ENCODE measurements at places on chromosomes 4 and X.
A peak's percentile ranks its signal among the peaks of the same experiment; 100 is the strongest.

GRCh38 chr4:107989537-107990386 lies at the start of gene HADH:
Gene HADH (plus strand): TSS chr4:107989889. CDS start chr4:107989933, 44 bp downstream.
- DNase-seq: peak; percentile 82

DNA sequence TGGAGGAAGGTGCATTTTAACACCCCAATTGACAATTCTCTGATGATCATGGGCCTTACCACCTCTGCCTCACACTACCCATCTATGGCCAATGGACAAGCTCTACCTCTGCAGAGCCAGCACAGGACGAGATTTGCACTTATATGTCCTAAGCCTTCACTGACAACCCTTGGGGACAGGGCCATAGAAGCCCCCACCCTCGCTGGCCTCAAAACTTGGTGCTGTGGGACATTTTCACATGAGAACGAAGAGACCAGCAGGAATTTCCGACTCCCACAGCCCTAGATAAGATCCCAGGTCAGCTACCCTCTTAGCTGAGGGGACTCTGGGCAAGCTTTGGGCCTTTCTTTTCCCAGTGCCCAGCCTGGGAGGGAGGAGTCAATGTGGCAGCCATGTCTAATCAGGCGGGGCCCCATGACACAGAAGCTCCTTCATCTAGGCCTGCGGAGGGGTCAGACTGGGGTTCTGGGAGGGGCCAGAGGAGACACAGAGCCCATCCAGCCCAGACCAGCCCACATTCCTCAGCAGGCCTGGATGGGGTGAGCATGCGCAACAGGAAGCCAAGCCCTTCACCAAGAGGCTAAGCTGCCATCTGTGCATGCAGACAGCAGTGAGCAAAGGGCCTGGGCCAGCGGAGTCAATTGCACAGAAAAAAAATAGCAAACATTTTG lies 12.1 kb downstream of the PJA1 start:
- DNase-seq: peak; percentile 25

GRCh38 chr4:55807556-55807955 lies 12.0 kb upstream of the EXOC1L start:
- DNase-seq: no peak

DNA sequence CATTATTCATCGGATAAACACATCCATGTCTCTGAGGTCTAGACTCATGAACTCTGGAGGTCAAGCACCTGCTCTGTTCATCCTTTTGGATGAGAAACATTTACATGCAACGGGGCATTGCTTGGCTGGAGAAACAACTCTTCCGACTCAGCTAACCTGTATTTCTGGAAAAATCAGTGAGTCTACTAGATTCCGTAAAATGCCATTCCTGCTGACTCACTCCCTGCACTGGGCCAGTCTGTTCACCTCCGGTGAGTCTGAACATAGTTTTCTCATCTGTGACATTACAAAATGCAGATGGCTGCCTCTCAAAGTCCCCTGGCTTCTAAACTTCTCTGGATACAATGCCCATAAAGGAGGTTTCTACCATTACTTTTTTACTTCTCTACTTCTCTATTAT lies 185.7 kb upstream of the HS3ST1 start:
- DNase-seq: no peak

GRCh38 chr4:147981305-147981704 lies 249.4 kb downstream of the ARHGAP10 start:
- DNase-seq: no peak

- no peak for DNase-seq
Measured at GRCh38 chr4:184335520-184335919, 117.8 kb upstream of the ENPP6 start.

DNA sequence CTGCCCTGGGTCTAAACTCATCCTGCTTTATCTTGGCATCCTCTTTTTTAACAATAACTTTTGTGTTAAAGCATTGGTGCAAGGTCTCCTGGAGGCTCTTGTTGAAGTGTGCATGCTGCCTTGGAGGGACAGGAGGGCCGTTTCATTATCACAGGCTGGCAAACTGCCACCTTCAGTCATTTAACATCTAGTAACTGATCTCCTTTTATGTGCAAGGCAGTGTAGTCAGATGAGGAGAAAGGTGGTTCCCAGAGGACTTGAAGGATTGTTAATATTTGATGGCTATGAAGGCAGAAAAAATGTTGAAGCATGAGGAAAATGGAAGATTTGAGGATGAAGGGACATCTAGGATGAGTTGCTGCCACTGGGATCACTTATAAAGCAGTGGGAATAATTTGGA lies 439.4 kb downstream of the RAPGEF2 start:
- no peak for DNase-seq

DNA sequence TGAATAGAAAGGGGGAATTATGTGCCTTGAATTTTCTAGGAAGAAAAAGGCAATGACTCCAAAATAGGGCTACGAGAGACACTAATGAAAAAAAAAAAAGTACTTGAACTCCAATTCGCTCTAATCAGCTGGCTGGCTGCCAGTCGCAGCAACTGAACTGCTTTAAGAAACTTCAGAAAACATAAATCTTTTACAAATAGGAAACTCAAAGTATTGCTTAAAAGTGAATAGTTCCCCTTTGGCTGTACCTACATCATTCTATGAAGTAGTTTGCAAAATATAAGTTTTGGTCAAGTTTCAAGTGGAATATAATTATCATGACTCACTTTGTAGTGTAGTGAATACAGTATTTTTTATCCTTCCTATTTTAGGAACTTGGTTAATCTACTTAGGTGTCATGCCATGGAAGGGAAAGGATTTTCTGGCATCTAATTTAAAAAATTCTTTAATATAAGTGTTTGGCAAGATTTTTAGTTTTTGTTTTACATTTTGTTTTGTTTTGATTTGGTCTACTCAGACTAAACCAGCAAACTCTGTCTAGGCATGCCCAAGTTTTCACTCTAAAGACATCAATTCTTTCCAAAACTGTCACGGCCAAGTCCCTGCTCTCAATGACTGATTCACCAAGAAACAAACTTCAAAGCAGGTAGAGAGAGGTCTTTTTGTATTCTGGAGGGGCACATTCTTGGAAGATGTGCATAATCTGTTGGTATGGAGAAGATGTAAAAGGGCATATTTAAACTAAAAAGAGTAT lies 382.4 kb upstream of the GALNT7 start:
- no peak for DNase-seq

DNA sequence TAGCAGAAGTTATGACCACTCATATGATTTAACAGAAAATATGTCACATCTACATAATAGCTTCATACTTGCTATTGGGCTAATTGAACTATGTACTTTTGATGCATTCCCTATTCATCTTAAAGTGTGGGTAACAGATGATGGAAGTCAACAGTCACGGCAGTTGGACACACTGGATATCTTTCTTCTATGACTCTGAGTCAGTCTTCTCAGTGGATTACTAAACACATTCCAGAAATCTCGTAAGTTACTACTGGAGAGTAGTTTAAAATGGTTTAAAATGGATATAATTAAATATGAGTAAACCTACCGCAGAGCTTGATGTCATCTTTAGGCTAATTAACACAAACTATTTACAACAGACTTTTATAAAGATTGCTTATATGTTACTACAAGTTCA lies 30.1 kb upstream of the CFAP299 start:
- DNase-seq: no peak

DNA sequence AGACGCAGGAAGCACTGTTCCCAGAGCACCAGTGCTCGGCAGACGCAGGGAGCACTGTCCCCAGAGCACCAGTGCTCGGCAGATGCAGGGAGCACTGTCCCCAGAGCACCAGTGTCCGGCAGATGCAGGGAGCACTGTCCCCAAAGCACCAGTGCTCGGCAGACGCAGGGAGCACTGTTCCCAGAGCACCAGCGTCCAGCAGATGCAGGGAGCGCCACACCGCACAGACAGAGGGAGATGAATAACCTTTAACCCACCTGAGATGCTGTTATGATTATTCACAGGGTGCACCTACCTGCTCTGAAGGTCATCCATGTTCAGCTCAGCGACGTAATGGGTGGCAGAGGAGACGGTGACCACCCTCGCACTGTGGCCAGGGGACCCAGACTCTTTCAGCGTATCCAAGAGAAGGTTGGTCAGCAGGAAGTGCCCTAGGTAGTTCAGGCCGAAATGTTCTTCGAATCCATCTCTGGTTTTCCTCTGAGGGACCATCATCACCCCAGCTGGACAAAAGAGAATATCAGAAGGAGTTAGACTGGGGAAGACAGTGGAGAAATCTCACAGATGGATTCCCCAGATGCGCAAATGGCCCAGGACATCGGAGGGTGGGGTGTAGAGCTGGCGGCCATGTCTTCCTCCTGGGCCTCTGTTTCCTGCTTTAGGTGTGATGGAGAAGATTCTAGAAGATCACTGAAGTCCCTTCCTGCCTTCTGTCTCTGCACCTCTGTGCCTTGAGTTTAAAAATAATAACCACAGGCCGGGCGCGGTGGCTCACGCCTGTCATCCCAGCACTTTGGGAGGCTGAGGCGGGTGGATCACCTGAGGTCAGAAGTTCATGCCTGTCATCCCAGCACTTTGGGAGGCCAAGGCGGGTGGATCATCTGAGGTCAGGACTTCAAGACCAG lies 234.1 kb downstream of the DHRSX start:
- DNase-seq: no peak

DNA sequence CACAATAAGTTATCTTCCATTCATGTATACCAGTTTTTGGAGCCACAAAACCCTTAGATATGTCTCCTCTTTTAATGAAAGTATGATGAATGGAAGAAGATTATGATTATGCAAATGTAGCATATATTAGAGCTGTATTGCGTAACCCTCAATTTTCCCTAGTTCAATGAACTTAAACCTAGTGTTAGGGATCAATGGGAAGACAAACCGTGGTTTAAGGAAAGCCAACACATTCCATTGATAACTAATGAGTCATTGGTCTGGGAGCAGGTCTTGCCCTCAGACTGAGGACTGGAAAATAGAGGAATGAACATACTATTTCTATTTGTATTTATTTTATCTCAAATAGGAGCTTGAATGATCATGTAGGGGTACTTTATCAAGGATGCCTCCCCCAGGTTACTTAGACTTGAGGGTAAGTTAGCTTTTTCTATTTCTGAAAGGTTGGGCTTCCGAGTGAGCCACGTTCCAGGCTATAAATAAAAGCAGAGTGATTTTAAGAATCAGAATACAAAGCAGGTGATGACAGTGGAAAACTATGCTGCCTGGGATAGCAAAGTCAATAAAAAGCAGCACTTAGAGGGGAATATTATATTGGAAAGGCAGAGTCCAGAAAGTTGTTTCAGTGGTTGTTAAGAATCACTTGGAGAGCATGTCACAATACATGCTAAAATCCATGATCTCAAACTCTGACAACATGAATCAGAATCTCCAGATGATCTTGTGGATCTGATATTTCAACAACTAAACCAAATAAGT lies 356.0 kb downstream of the ADAM29 start:
- no peak for DNase-seq

GRCh38 chr4:142528433-142528832 lies 317.7 kb downstream of the INPP4B start:
- DNase-seq: no peak

- no peak for DNase-seq
Measured at GRCh38 chrX:78168065-78168464, 28.6 kb upstream of the TAF9B start.

DNA sequence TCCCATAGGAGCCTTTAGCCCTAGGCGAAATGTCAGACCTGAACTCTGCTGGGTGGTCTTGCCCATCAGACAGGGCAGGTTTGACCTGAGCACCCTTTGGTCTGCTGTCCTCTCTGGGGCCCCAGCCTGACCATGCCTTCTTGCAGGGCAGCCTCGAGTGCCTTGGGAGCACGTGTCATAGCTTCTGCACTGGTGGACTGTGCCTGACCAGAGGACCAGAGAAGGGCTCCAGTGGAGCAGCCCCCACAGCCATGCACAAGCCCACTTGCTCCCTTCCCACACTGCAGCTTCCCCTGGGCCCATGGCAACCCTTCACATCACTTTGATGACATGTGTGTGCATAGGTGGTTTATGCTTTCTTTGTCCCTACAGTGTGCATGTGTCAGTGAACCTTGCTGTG lies 394.0 kb downstream of the TEX13C start:
- no peak for DNase-seq

All from SW480 (cell line).